Stimulated activated CD4-positive, alpha-beta T cell treated with anti-CD3 and anti-CD28 coated beads, Interleukin-1b, Interleukin-23, amount 100 ng/mL, for 24 hours (primary cell): ENCODE measurements at places on chromosomes 5 and 9.

DNA sequence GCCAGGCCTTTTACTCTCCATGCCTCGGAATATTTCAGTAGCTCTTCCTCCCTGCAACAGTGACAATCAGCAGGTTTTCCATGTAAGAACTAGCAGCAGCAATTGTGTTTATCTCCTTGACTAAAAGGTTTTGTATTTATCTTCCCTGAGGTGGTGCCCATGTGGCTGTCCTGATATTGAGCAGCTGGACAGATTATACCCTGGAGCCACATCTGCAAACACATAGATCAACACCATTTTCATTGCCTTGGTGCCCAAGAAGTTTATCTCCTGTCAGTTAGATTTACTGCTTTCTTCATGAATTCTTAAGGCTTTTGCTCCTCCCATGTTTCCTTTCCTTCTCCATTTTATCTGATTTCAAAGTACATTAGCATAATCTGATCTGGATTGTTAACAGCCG is 378.4 kb downstream of the SPATA31D1 start:
- DNase-seq: no peak

DNA sequence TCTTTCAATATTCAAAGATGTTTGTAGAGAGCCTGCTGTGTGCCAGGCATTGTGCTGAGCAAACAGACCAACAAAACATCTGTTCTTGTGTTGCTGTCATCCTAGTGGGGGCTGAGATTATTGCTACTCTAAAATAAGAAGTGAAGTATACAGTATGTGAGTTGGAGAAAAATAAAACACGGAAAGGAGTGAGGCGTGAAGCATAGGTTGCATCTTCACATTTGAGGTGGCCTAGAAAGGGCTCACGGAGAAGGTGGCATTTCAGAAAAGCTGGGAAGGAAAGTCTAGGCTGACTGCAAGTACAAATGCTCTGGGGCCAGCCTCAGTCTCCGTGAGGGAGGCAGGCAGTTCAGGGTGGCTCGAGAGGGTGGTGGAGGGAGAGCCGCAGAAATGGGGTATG is 80.3 kb downstream of the CSNK1A1 start:
- DNase-seq: no peak

- no peak for DNase-seq
Measured at GRCh38 chr9:70581214-70581954, 166.9 kb upstream of the KLF9 start.

DNA sequence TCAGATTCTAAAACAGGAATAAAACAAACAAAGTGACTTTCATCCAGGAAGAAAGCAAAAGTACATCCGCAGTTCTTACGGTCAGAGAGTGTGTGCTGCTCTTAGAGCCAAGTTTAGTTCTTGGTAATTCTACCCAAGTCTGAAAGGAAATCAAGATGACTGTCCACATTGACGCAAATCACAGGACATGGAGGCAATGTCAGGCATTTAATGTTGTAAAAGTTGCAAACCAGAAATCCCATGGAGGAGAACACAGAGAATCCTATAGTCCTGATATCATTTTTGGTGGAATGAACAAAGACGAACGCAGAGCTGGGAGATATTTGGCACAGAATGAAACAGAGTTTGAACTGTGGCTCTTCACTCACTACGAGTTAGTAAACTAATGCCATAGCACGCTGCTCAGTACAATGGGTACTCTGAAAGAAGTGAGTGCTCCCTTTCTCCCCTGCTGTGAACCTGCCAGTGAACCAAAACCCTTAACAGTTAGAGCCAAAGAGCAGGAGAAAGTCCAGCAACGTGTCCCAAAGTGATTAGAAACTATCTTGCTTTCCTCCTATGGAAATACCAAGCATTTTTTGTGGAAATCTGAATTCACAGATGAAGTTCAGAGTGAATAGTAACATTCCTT is 74.3 kb downstream of the MUSK start:
- no peak for DNase-seq

DNA sequence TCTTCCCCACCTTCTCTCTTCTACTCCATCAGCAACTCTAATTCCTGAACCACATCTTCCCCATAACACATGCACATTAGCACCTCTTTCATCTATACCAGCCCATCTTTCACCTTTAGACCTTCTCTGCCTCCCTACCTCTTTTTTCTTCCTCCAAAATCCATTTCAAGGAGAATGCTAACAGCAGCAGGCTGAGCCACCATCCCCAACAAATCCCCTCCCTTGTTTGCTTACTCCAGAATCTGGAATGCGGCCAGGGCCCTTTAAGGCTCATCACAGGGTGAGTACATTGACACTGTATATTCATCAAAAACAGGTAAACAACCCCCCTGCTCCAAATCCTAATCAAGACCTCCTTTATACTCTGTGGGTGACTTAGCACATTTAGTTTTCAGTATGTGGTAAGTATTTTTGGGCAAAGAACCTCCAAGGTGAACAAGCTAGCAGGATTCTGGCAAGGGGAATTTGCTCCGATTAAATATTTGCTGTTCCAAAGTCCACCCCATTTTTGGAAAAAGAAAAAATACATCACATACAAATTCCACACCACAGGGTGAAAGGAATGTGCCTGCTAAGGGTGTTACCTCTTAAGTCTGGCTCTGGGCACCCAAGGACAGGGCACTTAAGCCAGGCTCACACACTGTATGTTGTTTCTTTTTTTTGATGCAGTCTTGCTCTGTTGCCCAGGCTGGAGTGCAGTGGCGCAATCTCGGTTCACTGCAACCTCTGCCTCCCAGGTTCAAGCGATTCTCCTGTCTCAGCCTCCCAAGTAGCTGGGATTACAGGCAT is 71.4 kb downstream of the SERINC5 start:
- DNase-seq: no peak

- no peak for DNase-seq
Measured at GRCh38 chr9:119938871-119939270, 569.6 kb upstream of the BRINP1 start.

- no peak for DNase-seq
Measured at GRCh38 chr9:120312031-120312430, 267.9 kb downstream of the CDK5RAP2 start.

DNA sequence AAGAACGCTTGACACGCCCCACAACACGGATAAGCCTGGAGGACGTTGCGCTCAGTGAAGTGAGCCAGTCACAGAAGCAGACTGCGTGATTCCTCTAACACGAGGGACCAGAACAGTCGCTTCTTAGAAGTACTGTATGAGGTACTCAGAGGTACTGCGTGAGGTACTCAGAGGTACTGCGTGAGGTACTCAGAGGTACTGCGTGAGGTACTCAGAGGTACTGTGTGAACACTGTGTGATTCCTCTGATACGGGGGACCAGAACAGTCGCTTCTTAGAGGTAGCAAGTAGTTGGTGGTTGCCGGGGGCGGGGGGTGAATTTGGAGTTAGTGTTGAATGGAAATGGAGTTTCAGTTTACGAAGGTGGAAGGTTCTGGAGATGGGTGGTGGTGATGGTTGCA is 5.8 kb downstream of the NDUFS6 start:
- no peak for DNase-seq
